Inflammatory macrophage (primary cell): ENCODE measurements at places on chromosomes 12 and 14.

- DNase-seq, result no peak
Measured at GRCh38 chr14:92945959-92946846, 23.3 kb downstream of the CHGA start.

- peak; percentile 59 for DNase-seq
Measured at GRCh38 chr12:118061873-118062843, 1.2 kb upstream of the WSB2 start.

- DNase-seq, result peak; percentile 24
Measured at GRCh38 chr14:96362071-96362964, 823 bp downstream of the ATG2B start.

GRCh38 chr12:31297572-31298514 lies 28.1 kb downstream of the SINHCAF start:
- DNase-seq, result no peak

- DNase-seq, result no peak
Measured at GRCh38 chr14:54221971-54222370, 174.8 kb upstream of the CDKN3 start.

DNA sequence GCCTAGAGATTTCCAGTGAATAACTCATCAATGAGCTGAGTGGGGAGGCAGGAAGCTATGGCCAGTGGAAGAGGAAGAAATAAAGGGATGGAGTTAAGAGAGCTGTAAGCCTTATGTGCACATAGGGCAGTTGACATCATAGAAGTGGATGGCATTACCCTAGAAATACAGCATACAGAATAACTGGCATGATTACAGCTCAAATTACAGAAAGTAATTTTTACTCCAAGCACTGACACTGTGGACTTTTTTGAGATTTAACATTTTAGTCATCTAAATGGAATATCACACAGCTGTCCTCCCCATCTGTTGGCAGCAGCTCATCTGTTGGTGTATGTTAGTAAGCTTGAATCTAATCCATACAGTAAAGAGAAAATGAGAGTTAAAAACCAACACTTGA lies 5.4 kb upstream of the IPO8 start:
- no peak for DNase-seq

GRCh38 chr12:1457901-1458300 lies 136.5 kb downstream of the FBXL14 start:
- no peak for DNase-seq

- DNase-seq, result no peak
Measured at GRCh38 chr14:60789656-60790055, 55.1 kb downstream of the MNAT1 start.

- peak; percentile 76 for DNase-seq
Measured at GRCh38 chr12:48996794-48997718, 2.1 kb downstream of the DDN start.

- no peak for DNase-seq
Measured at GRCh38 chr12:41683023-41683422, 461.7 kb downstream of the GXYLT1 start.

GRCh38 chr12:583251-583869 lies 79.9 kb downstream of the NINJ2 start:
- DNase-seq, result no peak

DNA sequence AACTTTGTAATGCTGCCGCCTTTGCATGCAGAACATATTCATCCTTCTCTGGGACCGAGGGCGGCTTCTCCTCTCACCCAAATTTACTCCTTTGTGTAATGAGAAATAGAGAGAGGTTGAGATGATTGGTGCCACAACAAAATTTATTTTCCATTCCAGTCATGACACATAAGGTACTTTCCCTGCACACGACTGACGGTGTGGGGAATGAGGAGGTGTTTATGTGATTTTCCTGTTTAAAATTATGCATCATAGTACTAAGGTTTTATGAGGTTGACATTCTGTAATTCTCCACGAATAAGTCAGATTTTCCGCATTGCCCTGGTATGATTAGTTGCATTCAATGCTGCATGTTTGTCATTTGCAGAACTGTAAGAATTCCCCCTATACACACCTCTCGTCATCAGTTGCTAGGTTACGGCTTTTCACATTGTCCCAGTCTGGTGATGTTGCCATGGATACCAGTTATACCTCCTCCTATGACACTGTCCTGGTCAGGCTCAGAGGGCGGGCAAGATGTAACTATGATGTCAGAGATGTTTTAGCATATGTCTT lies 23.1 kb downstream of the BICDL1 start:
- DNase-seq, result no peak

DNA sequence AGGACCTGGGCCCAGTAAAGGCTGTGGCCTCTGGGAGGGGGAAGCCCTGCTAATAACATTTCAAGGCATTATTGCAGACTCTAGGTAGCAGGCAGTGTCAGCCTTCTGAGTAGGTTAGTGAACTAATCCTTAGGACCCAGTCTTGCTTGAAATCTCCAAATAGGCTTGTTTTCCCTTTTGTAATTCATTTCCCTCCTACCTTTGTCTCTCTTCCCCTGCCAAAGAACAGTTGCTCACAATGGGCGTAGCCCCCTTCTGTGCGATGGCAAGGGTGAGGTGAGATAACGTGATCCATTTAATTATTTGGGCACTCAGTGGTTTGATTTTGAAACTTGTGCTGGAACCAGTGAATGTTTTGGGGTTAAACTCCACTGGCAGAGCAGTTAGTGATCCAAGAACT lies 10.9 kb downstream of the PELI2 start:
- DNase-seq, result no peak

DNA sequence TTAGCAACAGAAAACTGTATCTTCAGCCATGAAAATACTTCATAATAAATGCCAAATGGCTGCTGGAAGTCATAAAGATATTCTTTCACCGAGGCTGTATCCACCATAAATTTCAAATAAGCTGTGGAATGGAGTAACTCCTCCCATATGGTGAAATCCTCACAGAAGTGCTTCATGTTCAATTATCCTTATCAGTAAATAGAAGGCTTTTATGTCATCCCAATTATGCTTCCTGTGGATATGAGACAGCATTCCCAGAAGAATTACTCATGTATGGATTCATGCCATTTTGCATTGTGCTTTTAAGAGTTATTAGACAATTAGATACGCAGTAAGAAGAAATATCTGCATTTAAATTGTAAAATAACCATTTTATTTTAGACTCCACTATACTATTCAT lies 99.0 kb downstream of the RTN1 start:
- no peak for DNase-seq

- no peak for DNase-seq
Measured at GRCh38 chr14:102192840-102193502, 53.3 kb downstream of the WDR20 start.

GRCh38 chr14:70350078-70350477 lies 9.4 kb downstream of the COX16 start:
- DNase-seq, result no peak

DNA sequence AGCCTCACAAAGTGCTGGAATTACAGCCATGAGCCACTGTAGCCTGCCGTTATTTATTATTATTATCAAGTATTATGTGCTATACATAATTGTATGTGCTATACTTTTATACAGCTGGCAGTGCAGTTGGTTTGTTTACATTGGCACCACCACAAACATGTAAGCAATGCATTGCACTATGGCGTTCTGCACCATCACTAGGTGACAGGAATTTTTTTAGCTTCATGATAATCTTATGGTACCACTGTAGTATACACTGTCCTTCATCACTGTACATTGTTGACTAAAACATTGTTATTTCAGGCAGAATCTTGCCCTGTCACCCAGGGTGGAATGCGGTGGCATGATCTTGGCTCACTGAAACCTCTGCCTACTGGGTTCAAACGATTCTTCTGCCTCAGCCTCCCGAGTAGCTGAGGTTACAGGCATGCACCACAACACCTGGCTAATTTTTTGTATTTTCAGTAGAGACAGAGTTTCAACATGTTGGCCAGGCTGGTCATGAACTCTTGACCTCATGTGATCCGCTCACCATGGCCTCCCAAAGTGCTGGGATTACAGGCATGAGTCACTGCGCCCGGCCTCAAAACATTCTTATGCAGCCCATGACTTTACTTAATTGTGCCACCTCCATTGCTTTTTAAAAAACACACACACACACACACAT lies 17.1 kb downstream of the MRPL42 start:
- DNase-seq, result no peak

DNA sequence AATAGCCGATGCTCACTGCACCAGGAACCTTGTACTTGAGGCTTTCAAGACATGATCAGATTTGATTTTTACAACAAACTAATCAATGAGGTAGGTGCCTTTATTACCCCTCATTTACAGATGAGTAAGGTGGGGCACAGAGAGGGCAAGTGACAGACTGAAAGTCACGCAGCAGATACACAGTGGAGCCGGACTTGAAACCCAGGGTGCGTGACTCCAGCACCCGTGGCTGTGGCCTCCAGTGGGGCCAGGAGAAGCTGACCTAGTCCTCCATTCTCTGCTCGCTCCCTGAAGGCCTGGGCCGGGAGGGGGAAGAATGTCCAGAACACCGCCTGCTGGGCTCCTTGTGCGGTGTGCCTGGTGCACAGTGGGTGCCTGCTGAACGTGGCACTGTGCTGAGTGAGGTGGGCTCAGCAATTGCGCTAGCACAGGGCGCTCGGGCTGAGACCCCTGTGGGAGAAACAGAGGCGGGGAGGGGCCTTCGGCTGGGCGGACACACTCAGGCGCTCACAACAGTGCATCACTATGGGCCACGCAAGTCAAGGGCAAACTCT lies 125.2 kb downstream of the CALM1 start:
- DNase-seq, result no peak

GRCh38 chr12:46472144-46472705 lies 99.7 kb upstream of the SLC38A2 start:
- DNase-seq, result no peak

- no peak for DNase-seq
Measured at GRCh38 chr12:14802247-14802646, 1.0 kb downstream of the WBP11 start.

GRCh38 chr12:129136694-129137325 lies 283.5 kb downstream of the GLT1D1 start:
- no peak for DNase-seq

DNA sequence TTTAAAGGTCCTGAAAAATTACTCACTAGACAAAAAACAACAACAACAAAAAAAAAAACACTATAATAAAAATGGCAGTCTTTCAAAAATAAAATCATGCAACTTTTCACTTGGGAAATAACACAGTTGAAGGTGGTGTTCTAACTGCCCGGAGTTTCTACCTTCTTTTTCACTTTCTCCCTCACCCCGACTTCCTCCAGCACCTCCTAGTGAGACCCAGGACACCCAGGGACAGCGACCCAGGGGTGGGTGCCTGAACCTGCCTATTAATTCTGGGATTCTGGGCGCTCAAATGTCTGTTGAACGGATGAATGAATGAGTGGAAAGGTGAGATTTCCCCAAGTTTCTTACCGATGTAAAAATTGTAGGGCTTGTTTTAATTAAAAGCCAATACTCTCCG lies 2.0 kb upstream of the FZD10 start:
- DNase-seq, result no peak

GRCh38 chr12:14850929-14851663 lies 7.8 kb upstream of the ART4 start:
- no peak for DNase-seq

- no peak for DNase-seq
Measured at GRCh38 chr12:115891556-115892164, 385.8 kb downstream of the MED13L start.

DNA sequence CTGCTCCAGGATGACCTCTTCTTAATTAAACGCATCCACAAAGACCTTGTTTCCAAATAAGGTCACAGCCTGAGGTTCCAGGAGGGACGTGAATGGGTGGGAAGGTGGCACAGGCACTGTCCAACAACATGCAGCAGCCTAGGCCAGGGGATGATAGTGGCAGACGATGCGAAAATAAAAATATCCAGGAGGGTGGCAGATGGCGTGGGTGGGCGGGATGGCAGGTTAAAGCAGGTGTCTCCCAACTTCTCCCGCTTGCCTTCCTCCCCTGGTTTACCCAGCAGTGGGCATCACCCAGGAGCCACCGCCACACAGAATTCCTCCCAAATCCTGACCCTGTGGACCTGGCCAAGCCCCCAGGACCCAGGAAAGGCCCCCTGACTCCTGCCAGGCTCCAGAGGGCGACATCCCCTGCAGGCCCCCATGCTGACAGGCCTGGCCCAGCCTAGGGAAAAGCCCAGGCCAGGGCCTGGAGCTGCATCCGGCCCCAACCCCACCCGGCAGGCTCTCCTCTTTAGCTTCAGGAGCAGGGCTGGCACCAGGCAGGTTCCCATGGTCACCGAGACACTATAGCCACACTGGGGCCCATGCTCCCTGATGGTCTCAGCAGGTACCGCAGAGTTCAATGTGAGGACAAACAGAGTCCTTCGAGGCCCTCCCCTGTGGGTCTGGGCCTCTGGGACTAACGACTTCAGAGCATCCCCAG lies 9.7 kb downstream of the NCOR2 start:
- no peak for DNase-seq

DNA sequence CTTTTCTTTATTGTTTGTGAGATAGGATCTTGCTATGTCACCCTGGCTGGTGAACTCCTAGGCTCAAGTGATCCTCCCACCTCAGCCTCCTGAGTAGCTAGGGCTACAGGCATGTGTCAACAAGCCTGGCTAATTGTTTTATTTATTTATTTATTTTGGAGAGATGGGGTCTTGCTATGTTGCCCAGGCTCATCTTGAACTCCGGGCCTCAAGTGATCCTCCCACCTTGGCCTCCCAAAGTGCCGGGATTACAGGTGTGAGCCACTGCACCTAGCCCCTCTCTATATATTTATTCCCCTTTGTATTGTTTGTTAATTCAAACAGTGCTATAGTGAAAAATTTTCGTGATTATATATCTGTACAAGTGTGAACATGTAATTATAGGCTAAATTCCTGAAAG lies 123.3 kb downstream of the DAAM1 start:
- no peak for DNase-seq

- no peak for DNase-seq
Measured at GRCh38 chr12:119630223-119630780, 36.7 kb downstream of the TMEM233 start.

GRCh38 chr14:95518045-95518751 lies 1.7 kb upstream of the SYNE3 start:
- DNase-seq, result peak; percentile 27

- no peak for DNase-seq
Measured at GRCh38 chr12:96425321-96425720, 25.1 kb upstream of the CDK17 start.
